ENCODE measurements at places on chromosomes 1 and 21.

- no peak for DNase-seq
Observed at GRCh38 chr21:33036430-33037162, 10.9 kb downstream of the OLIG2 start.

DNA sequence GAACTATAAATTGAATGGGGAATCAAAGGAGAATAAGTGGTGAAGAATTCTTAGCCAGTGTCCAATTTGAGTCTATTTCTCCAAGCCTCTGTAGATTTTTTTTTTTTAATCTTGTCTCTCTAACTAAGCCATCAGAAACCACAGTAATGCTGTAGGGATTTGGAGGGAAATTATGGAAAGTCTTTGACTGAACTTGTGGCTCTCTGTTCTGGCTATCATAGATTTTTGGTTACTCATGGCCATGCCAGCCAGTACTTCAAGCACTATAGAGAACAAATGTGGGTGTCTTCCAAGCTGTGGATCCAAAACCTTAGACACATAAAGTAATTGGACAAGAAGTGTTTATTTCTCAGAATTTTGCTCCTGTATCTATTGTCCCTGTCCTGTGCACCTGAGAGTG is 147.9 kb downstream of the LRRC40 start:
- no peak for DNase-seq

GRCh38 chr1:59499943-59500569 is 203.2 kb downstream of the FGGY start:
- DNase-seq: no peak

DNA sequence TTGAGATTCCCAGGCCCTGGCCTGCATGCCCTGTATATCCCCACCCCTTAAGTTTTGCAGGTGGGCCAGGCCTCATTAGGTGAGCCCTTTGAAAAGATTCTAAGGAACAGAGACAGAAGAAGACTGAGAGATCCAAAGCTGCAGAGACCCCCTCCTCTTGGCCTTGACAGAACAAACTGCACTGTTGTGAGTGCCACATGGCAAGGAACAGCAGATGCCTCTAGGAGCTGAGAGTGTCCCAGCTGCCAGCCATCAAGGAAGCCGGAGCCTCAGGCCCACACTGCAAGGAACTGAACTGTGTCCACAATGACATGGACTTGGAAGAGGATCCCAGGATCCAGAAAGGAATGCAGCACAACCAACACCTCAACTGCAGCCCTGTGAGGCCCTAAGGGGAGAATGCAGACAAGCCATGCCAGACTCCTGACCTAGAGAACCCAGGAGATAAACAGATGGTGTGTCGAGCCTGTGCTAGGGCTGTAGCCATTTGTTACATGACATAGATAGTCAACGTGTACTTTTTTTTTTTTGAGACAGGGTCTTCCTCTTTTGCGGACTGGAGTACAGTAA is 182.7 kb downstream of the AJAP1 start:
- no peak for DNase-seq

DNA sequence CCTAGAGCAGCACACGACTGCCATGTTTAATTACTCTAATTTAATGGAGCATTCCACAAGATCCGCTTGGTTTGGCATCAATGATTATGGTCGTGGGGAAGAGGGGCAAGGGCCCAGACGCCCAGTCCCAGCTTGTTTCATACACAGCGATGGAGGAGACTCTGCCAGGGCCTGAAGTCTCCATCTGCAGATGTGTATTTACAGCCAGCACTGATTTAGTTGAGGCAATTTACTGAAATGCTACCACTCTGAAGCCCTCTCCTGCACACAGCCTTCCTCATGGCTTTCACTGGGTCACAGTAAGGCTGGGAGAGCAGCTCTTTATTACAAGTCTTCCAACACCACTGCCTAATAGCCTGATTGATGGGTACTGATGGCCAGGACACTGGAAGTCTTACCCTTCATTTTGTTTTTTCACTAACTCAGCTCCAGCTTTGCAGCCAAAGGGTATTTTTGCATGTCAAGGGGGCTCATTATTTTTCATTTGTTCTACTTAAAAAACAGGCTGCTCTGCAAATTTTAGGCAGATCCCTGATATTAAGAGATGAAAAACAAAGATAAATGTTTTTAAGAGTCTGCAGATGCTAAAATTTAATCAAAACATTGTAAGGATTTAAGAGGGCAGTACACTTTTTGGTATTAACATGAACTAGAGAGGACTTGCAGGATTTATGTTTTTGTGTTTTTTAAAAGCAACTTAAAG is 236.3 kb downstream of the SIPA1L2 start:
- no peak for DNase-seq

DNA sequence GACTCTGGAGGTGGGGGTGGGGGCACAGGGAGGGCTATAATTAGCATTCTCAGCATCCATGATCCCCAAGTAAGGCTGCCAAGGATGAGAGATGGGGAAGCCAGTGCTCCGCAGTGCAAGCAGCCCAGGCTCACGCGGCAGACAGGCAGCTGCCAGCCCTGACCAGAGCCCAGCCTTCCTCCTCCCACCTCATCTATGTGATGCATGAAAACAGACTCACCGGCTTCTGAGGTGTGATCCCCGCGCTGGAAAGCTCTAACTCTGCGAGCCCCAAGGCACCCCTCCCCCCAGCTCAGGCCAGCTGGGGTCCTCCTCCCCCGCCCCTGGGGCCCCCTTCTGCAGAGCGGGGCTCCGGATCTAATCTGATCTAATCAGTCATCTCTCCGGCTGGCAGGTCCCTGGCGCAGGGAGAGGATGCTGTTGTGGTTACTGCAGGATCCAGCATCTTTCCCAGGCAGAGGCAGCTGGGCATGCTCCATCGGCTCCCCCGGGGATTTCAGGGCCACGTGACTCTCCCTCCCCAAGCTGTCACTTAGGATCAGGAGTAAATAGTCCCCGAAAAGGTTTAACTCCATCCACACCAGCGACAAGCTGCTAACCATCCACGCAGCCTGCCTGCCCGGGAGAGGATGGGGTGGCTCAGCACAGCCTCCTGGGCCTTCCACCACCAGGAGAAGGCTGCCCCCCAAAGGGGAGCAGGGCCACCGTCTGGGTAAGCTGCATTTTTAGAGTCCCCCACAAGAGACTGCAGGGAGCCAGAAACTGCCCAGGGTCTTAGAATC is at the start of gene PLEKHA6:
TSS of gene PLEKHA6 (minus strand) at position 456 of the 782 bp plus-strand sequence. CDS start 86,202 bp downstream, outside the sequence.
- DNase-seq: no peak

- no peak for DNase-seq
Observed at GRCh38 chr1:27607239-27607804, 3.4 kb upstream of the AHDC1 start.

DNA sequence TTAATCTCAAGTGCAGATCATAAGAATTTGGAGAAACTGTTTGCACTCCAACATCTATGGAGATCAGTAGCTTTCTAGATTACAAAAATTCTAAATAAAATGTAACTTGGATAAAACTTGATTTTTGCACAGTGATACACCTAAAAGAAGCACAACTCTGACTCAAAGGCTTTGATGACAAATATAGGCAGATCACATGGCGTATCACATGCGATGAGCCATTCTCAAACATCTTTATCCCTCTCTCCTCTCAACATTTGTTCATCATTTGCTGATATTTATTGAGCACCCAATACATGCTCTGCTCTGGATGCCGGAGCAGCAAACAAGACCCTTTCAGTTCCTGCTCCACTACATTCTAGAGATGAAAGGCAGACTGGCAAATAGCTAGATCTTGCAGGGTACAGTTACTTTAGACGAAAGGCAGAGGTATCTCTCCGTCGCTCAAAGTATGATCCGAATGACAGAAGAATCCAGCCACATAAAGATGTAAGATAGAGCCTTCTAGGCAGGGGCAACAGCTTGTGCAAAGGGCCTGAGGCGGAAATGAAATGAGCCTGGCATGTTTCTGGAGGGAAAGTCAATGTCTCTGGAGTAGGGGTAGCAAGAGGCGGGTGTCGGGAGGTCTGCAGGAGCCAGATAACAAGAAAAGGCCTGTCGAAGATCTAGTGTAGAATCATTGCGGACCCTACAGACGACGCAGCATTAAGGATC is 145.8 kb upstream of the ERRFI1 start:
- no peak for DNase-seq

GRCh38 chr1:87826681-87827251 is 498.1 kb downstream of the LMO4 start:
- no peak for DNase-seq

- no peak for DNase-seq
Observed at GRCh38 chr1:53285969-53286760, 41.7 kb downstream of the LRP8 start.

DNA sequence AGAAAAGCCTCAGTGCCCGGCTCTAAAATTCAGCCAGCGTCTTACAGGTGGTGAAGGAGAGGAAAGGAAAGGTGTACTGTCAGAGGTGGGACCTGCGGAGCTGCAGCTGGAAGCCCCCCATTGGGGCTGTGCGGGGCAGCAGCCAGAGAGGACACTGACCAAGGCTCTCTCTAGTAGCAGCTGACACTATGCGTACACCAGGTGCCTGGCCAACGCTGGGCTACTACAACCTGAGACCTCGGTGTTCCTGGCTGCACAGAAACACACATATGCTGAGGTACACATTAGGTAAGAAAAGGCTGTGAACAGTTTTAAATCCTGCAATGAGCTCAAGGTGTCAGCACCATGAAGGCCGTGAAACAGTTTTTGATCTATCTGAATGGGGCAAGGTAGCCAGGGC is 55.5 kb upstream of the EDN2 start:
- no peak for DNase-seq

DNA sequence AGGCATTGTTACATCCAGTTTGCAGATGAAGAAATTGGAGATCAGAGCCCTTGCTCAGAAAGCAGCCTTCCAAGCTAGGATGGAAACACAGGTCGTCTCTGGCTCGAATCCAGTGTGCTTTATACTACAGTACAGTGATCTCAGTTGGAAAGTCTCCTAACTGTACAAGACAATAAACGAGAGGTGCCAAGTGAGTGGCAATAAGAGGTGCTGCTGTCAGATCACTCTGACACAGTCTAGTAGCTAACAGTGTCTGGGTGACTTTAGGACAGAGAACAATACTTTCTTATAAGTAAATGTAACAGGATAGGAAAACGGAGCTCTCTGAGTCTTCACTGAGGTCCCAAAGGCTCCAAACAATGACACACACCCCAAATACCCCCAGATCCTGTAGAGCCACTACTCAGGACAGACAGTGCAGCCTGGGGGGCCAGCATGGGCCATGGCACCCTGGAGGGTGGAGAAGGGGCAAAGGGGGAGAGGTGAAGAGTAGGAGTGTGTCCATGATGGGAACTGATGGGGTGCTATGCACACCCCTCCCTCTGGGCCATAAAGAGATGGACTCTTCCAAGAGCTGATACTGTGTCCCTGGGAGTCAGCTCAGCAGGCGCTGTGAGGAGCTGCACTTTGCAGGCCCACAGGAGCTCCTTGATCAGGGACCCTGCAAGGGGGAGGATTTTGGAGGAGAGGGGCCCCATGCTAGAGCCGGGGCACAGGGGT is 3.3 kb downstream of the SH3BGR start:
- DNase-seq: no peak

DNA sequence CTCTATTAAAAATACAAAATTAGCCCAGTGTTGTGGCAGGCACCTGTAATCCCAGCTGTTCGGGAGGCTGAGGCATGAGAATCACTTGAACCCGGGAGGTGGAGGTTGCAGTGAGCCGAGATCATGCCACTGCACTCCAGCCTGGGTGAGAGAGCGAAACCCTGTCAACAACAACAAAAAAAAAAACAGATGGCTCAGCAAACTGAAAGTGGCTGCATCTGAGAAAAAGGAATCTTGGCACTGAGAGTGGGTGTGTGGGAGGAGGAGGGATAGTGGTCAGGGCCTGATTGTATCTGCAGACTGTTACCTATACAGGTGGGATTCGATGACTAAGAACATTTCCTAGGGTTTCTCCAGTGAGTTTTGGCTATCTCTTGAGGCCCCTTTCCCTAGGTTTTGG is 122.2 kb upstream of the BARHL2 start:
- no peak for DNase-seq

GRCh38 chr21:38931291-38931690 is 125.6 kb downstream of the ETS2 start:
- no peak for DNase-seq

DNA sequence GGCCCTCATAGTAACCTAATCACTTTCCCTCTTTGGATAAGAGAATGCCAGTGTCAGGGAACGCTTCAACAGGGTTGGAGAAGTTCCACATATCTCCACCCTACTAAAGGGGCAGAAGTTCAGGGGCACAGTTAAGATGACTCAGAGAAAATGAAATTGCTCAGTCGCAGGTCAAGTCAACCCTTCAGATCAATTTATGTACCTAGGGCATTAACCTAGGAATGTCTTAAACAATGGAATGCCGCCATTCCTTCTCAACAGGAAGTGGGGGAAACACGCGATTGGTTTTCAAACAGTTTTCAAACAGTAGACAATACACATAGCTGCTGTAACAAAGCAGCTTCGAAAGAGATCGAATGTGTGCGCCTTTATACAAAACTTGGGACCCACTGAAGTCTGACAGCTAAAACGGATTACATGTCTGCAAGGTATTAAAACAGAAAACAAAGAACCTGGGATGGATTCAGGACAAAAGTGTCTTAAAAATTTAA is 897 bp downstream of the SLC25A24 start:
- no peak for DNase-seq

DNA sequence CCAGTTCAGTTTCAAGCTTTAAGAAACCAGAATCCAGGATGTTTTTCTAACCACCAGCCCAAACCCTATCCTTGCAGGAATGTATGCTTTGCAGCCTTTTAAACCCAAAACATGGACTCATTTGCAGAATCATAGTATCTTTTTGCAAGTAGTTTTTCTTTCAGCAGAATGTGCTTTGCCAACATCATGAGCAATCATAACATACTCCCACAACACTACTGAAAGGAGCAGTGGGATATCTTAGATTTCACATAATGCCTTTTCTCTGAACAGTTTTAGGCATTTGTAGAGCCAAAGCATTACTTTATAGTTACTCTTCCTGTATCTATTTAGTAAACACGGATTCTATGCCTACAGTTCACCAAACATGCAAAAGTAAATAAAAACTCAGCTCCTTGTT is 10.0 kb upstream of the SH2D2A start:
- DNase-seq: no peak

DNA sequence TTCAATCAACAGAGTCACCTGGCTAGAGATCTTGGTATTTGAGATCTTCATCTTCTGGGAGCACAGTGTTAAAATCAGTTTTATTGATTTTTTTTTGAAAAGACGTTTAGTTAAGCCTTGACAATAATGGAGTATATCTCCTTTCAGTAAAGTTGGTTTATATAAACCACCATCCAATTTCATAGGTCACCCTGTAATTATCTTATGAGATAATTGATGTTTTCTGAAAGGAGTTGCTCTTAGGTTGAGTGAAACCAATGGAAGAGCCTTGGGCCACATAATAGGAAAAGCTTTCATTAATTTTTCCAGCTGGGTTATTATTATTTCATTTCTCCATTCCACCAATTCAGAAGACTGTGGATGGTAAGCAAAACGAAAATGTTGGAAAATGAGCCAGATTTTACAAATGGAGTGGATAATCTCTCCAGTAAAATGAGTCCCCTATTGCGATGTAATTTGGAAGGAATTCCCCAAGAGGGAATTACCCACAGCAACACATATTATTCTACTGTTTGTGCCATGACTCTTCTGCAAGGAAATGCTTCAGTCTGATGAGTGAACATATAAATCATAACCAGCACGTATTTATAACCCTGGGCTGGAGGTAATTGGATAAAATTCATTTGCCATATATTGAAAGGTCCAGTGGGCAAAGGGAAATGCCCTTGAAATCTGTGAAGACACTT is 46.2 kb upstream of the TINAGL1 start:
- no peak for DNase-seq
